Astrocyte (in vitro differentiated cells and primary cell): ENCODE measurements at places on chromosomes 5 and 9. TPM values are rescaled to one million over a fixed set of nuclear protein-coding genes. Genes with fewer than 3 reads are reported as not detected.

Gene IL9
- total RNA-seq: not detected in 2 replicates

Gene TAS2R1
- not detected in 2 replicates for total RNA-seq

Gene ARL14EPL
- not detected in 2 replicates for total RNA-seq

Gene PITX1
- 0.52 TPM in 1 of 2 replicates, not detected in the other for total RNA-seq

Gene GABRP
- 0.45 TPM in 1 of 2 replicates, not detected in the other for total RNA-seq

Gene IPPK
- 11.3 and 14.1 TPM in 2 replicates for total RNA-seq

Gene HK3
- 0.14 TPM in 1 of 2 replicates, not detected in the other for total RNA-seq

Gene LCN9
- 2.1 and 4.8 TPM in 2 replicates for total RNA-seq

Gene PFN3
- total RNA-seq: not detected in 2 replicates

Gene PRDM9
- not detected in 2 replicates for total RNA-seq

Gene REEP2
- total RNA-seq: 16.0 and 17.2 TPM in 2 replicates

Gene IFNA13
- total RNA-seq: not detected in 2 replicates

Gene MRPL36
- total RNA-seq: 69.9 and 72.2 TPM in 2 replicates

Gene CHSY3
- 9.4 and 11.9 TPM in 2 replicates for total RNA-seq

Gene CMBL
- total RNA-seq: 32.6 and 39.7 TPM in 2 replicates

Gene EPB41L4B
- 1.2 and 2.0 TPM in 2 replicates for total RNA-seq

Gene NR4A3
- 3.2 and 3.6 TPM in 2 replicates for total RNA-seq

Gene NSG2
- total RNA-seq: 0.09 and 0.38 TPM in 2 replicates

Gene FYB1
- 0.11 TPM in 1 of 2 replicates, not detected in the other for total RNA-seq
